Spleen (tissue), 13 donors: ENCODE measurements at places on chromosomes 5 and 9.

DNA sequence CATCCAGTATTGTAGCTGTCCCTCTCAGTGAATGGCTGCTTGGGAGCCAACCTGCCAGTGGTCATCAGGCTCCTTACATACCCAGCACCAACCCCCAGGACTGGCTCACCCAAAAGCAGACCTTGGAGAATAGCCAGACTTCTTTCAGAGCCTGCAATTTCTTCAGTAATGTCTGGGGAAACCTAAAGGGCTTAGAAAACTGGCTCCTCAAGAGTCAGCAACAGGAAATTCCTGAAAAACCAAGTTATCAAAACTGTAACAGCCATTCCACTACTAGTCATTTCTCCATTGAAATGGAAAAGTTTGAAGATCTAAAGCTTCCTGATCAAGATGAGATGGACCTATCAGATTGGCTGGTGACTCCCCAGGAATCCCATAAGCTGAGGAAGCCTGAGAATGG is 12.3 kb upstream of the STING1 start:
- no peak for DNase-seq

DNA sequence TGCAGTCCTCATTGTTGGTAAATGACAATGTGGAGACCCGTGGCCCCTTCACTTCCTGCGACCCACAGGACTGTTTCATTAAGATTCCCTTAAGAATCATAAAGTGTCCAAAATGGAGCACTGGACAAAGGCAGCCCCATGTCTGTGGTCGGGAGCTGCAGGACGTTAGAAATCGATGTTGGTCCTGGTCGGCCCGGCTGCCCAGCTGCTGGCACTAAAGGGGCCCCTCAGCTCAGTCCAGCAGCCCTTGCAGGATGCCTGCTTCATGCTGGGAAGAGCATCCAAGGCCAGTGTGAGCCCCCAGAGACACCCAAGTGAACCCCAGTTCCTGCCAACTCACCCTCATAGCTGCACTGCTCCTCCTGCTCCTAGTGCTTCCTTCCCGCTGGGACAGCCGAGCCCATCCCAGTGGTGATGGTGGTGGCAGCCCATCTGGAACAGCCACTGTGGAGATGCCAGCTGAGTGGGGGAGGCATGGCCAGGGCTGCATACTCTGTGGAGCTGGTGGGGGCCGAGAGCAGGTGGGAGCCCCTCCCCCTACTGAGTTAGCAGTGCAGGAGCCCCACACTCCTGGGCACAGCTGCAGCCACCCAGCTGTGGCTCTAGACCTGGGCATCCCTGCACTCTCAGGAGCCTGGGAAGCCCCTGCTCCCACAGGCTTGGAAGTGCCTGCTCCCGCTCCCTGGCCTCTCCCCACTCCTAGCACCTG is 168.0 kb upstream of the IRX2 start:
- DNase-seq = no peak

DNA sequence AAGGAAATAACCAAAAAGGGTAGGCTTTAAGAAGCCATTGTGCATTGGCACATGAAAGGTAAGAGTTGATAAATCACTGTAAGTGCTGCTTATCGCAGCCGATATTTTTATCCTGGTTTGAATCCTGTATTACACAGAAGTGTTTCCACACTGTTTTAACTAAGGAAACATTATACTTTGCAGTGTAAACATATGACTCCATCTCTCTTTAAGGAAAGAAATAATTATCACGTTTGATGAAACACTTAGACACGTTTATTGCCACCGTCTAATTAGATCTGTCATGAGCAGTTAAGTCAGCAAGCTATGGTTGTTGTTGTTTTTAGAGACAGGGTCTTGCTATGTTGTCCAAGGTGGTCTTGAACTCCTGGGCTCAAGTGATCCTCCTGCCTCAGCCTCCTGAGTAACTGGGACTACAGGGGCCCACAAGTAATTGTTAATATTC is 85.7 kb upstream of the TNFAIP8 start:
- DNase-seq = no peak

DNA sequence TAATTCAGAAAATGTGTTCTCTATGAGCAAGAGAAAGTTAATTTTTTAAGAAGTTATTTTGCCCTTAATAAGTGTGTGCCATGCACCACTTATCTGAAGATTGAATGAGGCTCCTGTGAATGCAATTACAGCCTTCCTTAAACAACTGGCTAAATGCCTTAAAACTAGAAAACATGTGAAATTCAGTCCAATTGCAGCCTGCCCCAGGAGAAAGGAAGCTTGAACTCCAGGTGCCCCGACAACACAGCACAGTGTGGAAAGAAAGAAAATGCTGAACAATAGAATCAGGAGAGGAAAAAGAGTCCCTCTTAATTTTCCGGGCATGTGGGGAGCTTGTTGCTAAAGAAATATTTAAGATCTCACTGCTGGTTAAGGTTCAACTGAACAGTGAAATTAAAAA is 8.8 kb downstream of the LHFPL2 start:
- no peak for DNase-seq

- DNase-seq = no peak
These were observed 10.0 kb downstream of the SEC16A start for GRCh38 chr9:136472640-136473353.

- no peak for DNase-seq
These were observed 973 bp downstream of the PLPPR1 start for GRCh38 chr9:101029315-101030085.

GRCh38 chr9:103702572-103702971 is 391.5 kb upstream of the SMC2 start:
- DNase-seq = no peak

DNA sequence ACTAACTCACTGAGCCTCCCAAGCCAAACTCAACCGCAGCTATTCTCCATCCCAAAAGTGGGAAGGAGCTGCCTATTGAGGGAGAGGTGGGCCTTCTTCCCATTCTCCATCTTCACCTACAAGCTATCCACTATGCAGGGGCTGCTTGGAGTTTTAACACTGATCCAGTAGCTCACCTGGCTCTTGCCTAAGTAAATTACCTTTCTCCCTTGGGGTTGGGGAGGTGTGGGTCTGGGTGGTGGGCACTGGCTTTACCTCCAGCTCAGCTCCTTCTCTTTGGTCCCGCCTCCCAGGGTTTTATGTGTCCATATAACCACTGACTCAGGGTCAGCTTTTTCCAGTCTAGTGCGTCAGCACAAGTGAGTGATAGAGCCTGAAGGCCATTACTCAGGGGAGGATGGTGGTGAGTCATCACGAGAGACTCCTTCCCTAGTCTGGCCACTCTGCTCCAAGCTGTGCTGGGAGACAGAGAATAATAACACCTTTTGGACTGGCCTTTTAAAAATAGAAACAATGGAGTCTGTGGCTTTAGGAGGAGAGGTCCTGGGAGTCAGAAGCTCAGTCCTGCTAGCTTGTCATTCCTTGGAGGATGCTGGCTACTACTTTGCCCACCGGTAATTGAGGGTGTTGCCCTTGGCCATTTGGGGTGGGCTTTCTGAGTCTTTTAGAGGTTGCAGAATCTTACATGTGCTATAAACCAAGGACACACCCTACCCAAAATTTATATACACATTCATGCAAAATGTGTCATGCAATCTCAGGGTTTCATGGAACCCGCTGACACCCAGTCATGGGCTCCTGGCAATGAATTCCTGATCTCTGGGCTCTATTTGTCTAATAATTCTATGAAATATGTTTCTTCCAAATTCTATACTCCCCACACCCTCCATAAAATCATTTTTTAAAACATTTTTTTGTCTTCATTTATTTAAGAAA is 35.6 kb upstream of the ATP6V1G1 start:
- no peak for DNase-seq

DNA sequence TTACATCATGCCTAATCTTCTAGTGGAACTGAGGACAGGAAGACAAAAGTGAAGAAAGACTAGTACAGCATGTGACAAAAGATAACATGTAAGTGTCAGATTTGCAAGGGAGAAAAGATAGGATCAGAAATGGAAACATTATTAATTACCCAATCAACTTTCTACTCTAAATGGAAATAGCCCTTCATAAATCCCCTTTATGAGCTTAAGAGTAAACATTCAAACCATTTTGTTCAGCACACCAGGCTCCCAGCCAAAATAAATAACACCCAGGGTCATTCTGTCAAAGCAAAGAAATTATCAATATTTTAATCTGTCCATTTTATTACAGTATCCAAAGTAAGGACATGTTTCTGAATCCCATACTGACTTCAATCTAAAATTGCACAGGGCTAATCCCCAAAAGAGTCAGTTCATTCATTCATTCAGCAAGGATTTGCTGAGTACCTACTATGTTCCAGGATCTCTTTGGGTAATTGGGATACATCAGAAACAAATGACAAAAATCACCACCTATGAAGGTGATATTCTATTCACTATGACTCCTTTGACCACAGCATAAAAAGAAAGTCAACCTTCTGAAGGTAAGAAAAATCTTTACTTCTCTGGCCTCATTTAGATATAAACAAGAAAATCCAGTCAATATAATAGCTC is 5.3 kb downstream of the PRELID2 start:
- no peak for DNase-seq
